Ureter (tissue), 1 donor: ENCODE measurements at places on chromosomes 12 and 14. TPM values are rescaled to one million over a fixed set of nuclear protein-coding genes. Genes with fewer than 3 reads are reported as not detected.

FBLN5 gene
- 39.4 TPM for total RNA-seq

KRT73 gene
- not detected for total RNA-seq

MYF5 gene
- total RNA-seq, result not detected

DNA sequence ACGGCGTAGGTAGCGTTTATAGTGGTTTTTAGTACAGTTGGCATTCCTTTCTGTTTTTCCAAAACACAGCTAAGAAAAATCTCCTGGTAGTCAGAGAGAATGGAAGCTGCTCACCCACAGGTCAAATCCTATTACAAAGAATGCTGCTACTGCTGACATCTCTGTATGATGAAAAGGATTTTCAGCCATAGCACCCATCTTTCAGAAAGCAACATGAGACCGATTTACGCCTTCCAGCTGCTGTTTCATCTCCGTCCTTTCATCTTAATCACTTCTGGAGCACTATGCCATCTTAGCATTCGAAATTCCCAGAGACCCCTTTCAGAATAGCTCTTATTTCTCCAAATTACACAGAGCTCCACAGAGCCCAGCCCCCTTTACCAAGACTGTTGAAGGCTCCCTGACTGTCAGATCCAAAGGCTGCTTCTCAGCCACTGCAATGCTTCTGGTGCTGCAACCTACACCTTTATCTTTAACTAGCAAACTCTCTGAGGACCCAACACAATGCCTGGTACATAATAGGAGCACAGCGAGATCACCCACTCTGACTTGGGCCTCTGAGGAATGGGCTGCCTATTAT lies 211.8 kb downstream of the NEDD1 start:
- no peak for DNase-seq
